Stimulated activated CD4-positive, alpha-beta T cell treated with anti-CD3 and anti-CD28 coated beads, Interleukin-4, amount 100 ng/mL, for 1 hour (primary cell): ENCODE measurements at places on chromosomes 1 and 21.

DNA sequence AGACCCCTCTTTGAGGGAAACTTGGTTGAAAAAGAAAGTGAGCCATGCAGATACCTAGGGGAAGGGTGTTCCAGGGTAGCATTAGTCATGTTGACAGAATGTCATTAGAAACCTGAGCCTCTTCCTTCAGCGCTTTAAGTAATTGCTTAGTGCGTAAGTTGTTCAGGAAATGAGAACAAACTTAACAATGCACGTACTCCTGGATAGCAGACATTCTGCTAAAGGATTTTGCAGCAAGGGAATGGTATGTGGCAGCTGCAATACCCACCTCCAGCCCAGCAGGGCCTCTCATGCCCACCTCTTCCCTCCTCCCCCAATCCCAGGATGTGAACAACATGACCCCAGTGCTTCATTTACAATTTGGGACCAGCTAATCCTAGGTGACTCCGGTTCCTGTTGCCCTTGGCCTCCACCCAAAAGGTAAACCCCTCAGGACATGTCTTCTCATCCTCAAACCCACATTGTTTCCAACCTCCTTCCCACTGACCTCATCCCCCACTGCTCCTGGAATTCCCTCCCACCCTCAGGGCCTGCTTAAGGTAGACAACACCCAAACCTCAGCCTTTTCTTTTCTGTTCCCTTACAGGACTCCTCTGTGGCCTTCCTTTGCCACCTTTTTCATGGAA is 98.0 kb upstream of the BCAR3 start:
- no peak for DNase-seq

DNA sequence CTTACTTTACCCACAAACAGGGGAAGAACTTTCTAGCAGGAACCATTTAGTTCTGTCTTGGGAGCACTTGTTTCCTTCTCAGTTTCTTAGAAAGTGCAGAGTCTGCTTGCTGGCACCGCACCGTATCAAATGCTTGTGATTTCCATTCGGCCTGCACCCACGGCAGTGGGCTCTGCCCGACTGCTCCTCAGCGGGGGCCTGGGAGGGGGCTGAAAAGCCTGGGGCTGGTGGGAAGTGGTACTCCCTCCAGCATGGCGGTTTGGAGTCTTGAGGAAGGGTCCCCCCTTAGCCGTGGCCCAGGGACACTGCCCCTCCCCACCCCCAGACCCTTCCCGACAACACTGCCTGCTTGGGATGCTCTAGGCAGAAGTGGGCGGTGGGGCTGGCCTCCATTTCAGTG is 57.0 kb downstream of the KIF26B start:
- no peak for DNase-seq

DNA sequence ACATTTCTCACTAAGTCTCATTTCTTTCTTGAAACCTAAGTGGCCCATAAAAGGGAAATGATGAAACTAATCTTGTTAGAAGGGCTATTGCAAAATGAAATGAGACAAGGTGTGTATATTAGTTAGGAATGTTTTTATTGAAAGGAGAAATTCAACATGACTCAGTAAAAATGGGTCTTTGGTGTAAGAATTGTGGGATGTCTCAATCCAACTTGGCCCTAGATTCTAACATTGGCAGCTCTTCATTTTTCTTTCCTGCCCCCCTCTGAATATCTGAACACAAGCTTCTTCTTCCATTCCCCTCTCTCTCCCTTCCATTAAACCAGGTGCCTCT is 26.8 kb upstream of the TARBP1 start:
- no peak for DNase-seq

GRCh38 chr1:2348346-2349325 is 42.7 kb downstream of the MORN1 start:
- DNase-seq, result no peak

DNA sequence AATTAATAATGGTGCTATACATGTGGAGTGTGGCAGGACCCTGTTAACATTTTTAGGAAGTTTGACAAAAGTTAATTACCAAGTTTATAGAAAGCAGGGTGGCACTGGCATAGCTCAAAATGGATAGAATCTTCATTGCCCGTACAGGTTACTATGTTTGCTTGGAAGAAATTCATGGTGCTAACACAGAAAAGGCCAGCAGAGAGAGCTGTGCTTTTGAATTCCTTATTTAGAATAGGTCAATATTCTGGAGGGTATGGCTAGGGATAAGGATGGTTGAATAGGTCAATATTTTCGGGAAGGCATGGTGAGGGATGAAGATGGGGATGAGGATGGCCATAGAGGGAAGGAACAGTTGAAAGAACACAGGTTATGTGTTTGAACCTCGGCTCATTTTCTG is 345.1 kb downstream of the LMO4 start:
- no peak for DNase-seq

GRCh38 chr1:94888201-94888600 is 38.7 kb downstream of the CNN3 start:
- DNase-seq, result no peak

DNA sequence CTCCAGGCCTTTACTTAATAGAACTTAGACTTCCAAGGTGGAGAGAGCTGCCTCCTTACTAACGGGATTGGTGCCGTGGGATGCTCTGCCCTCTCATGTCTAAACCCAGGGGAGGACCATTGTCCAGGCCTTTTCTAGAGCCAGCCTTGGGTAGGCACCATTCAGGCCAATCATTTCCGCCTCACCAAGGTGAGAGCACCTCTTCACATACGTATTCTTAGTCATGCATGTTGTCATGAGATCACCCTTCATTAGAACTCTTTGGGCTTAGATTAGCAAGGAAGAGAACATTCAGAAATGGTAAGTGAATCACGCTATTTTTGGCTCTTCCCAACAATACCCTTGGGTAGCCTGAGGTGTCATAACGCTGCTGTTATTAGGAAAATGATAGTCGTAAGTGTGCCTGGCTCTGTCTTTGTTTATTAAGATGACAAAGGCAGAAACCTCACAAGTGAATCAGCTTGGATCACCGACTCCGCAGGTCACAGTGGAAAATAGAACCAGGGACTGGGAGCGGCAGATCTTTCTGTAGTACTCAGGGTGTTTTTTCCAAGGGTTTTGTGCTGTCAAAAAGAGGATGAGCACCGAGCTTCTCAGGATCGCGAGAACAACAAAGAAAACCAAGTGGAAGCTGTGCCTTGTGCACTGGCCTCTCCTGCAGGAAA is 55.0 kb downstream of the HUNK start:
- no peak for DNase-seq

DNA sequence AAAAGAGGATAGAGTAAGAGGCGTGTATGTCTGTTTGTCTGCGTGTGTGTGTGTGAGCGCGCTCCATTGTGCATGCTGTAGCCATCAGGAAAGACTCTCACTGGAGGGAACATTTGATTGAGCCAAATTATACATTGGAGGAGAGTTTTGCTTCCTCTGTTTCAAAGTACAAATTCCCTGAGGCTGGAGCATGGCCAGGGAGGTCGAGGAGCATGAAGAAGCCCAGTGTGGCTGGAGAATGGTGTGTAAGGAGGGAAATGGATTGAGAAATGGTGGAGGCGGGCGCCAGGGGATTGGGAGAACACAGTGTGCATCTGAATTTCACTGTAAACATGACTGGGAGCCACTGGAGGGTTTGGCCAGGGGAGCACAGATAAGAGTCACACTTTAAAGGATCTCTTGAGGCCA is 22.1 kb upstream of the EFNA1 start:
- no peak for DNase-seq

DNA sequence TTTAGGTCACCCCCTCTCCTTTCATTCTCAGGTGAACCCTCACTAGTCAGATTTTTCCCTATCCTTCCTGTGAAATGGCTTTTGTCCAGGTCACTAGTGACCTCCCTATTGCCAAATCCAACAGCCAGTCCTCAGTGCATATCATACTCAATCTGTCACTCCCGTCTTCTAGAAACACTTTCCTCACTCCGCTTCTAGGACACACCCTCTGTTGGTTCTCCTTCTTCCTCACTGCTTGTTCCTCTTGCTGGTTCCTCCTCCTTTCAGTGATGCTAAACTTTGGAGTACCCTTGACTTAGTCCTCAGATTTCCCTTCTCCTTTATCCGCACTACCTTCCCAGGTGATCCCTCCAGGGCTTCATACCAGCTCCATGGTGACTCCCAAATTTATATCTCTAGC is 94.3 kb downstream of the RNF220 start:
- no peak for DNase-seq

GRCh38 chr1:115188680-115189395 is 99.5 kb upstream of the TSPAN2 start:
- no peak for DNase-seq

DNA sequence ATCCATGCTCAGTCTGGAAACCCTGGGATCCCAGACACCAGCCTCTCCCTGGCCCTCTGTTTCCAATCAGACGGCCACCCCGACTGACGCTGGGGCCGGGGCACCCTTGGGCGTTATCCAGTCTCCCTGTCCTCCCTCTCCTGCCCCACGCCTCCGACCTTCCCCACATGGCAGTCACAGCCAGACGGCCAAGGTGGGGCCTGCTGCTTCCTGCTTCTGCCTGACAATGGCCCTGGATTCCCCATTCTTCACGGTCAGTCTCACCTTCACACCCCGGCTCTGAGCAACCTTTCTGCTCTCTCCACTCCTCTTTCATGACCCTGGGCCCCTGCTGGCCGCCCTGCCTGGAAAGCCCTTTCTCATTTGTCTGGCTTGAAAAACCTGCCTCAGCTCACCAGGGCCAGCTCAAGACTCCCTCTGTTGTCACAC is 6.6 kb downstream of the GNG4 start:
- no peak for DNase-seq

DNA sequence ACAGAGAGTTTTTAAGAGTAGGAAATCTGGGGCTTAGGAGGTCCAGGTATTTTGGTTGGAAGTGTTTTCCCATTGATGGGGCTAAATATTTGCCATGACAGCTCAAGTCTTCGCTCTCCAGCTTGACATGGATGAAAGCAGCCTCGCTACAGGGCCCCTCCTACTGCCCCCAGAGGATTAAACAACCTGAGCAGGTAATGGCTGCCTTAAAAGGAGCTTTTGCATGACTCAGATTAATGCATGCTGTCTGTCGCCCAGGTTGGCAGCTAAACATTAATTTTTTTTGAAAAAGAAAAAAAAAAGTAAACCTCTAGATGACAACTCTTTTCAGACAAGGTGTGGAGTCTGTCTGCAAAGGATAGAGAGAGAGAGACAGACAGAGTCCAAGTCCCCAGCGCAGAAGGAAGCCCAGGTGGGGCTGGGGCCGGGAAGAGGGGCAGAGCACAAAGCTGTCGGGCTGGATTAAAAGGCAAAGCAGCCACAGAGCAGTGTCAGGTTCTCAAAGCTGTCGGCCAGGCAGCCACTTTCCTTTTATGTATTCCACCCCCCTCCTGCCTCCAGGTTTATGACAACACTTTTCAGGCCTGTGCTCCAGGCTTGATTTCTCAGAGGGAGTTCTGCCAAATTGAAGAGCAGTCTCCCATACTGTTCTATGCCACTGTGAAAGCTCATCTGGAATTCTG is 127.9 kb downstream of the CLIC6 start:
- DNase-seq, result no peak

DNA sequence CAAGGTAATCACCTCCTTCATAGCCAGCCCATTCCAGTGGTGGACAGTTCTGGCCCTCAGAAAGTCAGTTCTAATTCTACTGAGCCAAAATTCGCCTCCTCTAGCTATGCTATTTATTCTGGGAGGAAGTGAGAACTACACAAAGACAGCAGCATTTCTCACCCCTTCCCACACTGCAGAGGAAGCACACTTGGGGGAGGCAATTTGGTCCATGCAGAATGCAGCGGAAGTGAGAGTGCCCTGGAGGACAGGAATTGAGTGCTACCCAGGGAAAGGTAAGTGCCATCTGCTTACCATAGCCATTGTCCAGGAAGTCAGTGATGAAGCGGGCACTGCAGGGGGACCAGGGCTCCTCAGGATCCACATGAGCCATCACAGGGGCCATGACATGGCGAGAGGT is 3.7 kb downstream of the ADAMTS4 start:
- DNase-seq, result no peak

DNA sequence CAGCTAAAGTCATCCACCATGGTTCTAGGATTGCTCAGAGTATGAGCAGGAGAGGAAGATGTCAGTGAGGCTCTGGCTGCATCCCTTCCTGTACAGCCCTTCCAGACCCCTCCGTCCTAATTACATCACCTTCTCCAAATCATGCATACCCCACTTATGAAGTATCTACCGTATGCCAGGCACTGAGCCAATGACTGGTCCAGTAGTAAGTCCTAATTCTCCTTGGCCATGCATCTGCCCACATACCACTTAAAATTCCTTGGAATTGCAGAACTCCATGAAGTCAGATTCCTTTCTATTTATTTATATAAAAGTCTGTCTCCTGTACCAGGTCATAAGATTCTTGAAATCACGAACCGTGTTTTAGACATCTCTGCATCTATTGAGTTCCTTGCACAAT is 106.1 kb downstream of the SEC16B start:
- DNase-seq, result no peak

DNA sequence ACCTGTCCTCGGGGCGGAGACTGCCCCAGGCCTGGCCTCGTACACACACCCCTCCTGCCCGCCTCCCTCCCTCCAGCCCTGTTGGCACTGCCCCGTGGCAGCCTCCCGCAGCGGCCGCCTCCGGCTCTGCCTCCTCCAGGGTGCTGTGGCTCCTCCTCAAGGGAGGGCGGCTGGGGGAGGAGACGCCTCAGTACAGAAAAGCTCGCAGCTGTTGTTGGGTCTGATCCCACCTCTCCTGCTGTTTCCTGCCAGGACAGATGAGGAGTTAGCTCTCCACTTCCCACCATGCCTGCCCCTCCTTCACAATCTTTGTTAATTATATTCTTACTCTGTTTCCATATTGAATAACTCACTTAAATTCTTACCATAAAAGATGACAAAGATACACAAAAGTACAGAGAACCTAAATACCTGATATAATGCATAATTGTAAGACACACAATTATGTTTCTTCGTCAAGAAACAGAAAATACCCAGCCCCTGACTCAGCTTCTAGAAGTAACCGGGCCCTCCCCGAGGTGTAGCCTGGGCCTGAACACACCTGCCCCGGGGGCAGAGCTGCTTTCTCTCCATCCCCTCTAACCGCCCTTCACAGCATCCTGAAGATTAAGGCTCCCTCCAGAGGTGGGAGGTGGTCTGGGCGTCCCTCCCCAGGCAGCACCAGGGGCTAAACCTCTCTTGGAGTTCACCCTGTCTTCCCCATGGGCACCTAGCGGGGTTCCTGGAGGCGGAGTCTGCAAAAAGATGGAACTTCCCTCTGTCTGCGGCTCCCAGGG is 30.6 kb upstream of the COL6A1 start:
- no peak for DNase-seq

DNA sequence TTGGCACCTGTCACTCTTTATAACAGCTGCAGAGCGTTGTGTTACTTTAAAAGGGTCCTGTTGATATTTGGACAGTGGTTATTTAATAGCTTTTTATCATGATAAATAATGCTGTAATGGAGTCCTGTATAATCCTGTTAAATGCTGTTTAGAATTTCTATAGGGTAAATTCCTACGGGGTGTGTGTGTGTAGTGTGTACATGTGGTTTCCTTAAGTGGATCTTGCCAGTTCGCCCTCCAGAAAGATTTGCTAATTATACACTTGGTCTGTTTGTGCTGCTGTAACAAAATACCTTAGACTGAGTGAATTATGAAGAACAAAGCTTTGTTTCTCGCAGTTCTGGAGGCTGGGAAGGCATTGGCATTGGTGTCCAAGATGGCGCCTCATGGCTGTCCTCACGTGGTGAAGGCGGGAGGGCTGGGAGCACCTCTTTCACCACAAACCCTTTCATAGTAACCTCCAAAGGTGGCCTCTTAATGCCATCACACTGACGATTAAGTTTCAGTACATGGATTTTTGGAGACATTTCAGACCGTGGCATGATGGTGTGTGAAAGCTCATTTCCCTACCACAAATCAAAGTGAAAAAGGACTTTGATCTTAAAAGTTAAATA is 11.2 kb downstream of the PRMT2 start:
- DNase-seq, result no peak

- no peak for DNase-seq
Measured at GRCh38 chr1:106217765-106218164, 838.7 kb upstream of the PRMT6 start.
